ENCODE measurements at places on chromosomes 16 and 17. TPM values are rescaled to one million over a fixed set of nuclear protein-coding genes. Genes with fewer than 3 reads are reported as not detected.

CCL2 gene
- polyA plus RNA-seq: 14.2 TPM

CPNE7 gene
- 11.5 TPM for polyA plus RNA-seq

OTOA gene
- polyA plus RNA-seq: 0.15 TPM

CBX8 gene
- 18.9 TPM for polyA plus RNA-seq

CRHR1 gene
- 0.17 TPM for polyA plus RNA-seq

UTS2R gene
- 0.26 TPM for polyA plus RNA-seq

CALB2 gene
- polyA plus RNA-seq: 0.64 TPM

DLG4 gene
- 25.8 TPM for polyA plus RNA-seq

TBC1D3 gene
- not detected for polyA plus RNA-seq

GRCh38 chr17:68684949-68685357, 83.8 kb upstream of the FAM20A start:
- no peak for DNase-seq

- no peak for DNase-seq
Measured at GRCh38 chr17:76783146-76783545, 45.2 kb downstream of the MFSD11 start.

DNA sequence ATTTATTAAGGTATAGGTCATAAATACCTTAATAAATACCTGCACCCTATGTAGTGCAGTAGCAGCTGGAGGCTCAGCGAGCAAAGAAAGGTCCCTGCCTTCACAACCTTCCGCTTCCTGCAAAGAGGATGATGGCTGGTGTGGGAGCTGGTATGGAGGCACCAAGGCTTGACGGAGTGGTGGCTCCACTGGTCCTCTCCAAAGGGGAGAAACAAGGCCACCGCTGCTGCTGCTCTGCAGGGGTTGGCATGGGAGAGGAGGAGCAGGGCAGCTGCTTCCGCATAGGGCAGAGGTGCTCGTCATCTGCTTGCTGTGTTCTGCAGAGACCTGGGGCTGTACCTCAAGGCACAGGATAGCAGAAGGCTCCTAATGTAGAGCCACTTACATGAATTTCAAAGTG, 52.8 kb downstream of the NDEL1 start:
- no peak for DNase-seq

GRCh38 chr17:4236456-4236855, 27.3 kb downstream of the ANKFY1 start:
- no peak for DNase-seq

- DNase-seq: no peak
Measured at GRCh38 chr17:62666061-62666800, 38.8 kb downstream of the MRC2 start.

DNA sequence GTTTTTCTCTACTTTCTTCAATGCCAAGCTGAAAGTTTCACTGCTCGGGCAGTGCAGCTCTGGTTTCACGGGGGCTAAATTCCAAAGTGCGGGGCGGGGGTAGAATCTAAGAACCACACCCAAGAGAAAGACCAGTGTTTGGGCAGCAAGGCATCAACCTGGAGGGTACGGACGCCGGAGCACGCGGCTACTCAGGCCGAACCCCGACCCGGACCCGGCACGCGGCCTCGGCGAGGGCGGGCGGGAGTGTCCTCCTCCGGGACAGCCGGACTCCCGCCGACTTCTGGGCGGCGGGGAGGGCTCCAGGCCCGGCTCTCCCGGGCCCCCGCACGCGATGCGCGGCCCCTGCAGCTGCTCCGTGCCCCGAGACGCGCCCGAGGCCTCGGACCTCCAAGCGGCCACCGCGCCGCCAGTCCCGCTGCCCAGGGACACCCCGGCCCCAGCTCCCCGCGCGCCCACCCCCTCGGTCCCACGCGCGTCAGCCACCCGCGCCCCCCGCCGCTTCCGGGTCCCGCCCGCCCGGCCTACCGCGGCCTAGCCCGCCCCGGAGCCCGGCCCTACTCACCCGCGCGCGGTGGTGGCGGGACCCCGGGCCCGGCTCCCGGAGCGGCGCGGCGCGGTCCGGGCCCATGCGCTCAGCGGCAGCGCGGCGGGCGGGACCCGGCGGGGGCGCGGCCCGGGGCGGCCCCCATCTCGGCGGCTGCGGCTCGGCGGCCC, 561 bp downstream of the AXIN1 start:
- no peak for DNase-seq

DNA sequence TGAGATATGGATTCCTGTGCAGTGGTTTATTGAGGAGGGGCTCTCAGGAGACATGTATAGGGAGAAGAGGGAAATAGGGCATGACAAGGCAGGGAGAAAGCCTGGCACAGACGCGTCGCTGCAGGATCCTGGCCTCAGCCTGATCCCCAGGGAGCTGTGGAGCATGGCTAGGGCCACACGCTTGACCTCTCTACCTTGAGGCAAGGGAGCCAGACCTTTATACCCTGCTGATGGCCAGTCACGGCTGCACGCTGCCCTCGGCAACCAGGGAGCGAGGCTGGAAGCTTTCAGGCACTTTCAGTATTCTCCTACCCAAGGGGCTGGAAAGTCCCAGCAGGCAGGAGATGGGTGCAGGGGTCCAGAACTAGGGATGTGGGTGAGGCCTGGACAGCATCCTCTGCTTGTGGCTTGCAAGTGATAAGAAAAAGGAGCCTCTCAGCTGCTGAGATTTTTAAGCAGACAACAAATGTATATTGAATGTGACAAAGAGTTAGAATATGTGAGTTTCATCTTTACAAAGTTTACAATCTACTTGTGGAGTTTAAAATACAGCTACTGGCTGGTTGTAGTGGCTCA, 10.0 kb upstream of the KLHL36 start:
- DNase-seq: no peak

DNA sequence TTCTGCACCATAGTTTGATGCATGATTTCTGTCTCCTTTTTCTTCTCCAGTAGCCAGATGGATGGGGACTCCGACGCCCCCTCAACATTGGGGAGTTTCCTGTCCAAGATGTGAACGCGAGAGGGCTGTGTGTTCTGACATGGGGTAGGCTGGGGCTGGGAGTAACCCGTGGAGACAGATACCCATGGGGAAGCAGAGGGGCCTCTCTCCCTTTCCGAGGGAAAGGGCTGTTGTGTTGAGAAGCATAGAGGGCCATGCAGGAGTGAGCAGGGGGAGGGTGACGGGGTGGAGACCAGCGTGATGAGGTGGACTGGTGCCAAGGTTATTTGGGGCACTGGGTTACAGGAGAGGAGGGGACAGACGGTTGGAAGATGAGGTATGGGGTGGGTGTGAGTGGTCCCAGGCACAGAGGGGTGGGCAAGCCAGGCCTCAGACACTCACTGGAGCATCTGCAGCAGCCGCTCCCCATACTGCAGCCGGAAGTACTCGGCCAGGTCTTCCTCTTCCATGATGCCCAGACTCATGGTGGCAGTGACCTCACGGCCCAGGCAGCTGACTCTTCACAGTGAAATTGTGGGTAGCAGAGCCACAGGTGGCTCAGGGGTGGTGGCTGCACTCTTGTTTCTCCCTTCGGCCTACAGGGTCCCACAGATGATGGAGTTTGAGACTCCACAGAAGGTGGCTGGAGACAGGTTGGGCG, 400 bp downstream of the CCDC42 start:
- DNase-seq: no peak

GRCh38 chr16:85081038-85081437, 31.2 kb downstream of the CIBAR2 start:
- DNase-seq: no peak

DNA sequence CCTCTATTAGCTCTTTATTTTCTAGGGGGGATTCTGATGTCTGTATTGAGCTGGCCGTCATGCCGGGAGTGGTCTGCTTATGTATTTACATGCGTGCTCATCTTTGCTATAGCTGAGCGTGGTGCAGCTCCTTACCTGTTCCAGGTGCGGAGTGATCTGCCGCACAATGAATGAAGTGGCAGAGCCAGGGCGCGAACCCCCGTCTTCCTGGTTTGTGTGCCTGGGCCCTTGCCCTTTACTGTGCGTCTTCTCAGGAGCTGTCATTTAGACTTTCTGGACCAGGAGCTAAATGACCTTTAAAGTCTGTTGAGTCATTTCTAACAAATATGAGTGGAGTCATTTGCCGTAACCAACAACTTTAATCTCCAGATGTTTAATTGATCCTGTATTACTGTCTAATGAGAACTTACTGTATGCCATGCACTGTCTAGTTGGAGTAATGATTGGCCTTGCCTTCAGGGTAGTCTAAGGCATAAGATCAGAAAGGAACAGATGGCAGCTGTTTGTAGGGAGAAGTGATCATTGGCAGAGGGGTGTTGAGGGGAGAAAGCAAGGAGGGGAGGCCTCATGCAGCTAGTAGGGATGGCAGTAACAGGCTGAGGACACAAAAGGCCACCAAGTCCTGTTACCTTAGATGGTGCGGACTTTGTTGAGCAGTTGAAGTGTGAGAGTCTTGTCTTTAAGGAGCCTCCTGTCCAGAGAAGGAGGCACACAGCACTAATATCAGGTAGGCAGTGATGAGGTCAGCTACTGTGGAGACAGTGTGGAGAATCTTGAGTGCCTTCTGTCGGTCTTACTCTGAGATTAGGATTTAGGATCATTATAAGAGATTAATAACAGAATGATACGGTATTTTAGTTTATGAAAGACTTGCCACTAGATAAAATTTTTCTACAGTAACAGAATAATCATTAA, 53.9 kb downstream of the USP10 start:
- no peak for DNase-seq

DNA sequence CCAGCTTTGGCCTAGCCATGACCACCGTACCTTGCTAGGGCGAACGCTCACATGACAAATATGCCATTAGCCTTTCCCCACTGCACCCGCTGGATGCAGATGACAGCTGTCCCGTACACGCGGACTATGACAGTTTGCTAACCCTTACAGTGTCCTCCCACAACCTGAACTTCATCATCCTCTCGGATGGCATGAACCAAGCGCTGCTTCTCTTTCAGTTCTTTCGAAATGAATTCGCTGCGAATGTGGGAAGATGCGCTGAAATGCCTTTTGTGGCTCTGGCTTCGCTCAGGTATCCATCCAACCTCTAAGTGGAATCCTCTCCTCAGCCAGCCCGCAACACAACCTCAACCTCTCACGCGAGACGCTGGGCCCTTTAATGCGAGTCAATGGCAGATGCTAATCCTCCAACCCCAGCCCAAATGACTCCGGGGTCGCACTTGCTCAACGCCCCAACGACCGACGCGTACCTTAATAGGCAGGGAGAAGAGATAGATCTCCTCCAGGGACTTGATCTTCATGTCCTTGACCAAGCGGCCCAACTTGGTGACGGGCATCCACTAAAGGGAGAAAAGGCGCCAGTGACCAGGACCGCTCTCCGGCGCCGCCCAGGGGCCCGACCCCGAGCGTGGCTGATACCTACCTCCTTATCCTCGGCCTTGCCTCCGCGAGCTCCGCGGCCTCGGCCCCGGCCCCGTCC, 670 bp downstream of the RPS2 start:
- no peak for DNase-seq

GRCh38 chr16:82855471-82855870, 228.7 kb downstream of the CDH13 start:
- DNase-seq: no peak

GRCh38 chr17:57928928-57929327, 26.3 kb downstream of the CUEDC1 start:
- no peak for DNase-seq

- no peak for DNase-seq
Measured at GRCh38 chr17:9956474-9957131, 51.5 kb upstream of the RCVRN start.

GRCh38 chr16:58492066-58492465, 7.9 kb upstream of the NDRG4 start:
- no peak for DNase-seq

DNA sequence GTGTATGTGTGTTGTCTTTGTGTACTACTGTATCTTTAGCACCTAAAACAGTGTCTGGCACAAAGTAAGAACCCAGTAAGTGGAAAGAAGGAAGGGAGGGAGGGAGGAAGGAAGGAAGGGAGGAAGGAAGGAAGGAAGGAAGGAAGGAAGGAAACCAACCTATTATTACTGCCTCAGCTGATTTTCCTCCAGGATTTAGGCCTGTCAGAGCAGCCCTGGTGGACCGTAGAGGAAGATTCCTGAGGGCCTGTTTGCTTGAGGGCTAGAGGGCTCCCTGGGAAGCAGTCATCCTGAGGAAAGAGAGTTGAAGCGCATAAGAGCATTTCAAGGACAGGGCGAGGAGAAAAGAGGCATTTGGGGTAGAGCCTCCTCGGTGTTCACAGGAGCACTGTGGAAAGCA, 61.5 kb downstream of the WSB1 start:
- no peak for DNase-seq

DNA sequence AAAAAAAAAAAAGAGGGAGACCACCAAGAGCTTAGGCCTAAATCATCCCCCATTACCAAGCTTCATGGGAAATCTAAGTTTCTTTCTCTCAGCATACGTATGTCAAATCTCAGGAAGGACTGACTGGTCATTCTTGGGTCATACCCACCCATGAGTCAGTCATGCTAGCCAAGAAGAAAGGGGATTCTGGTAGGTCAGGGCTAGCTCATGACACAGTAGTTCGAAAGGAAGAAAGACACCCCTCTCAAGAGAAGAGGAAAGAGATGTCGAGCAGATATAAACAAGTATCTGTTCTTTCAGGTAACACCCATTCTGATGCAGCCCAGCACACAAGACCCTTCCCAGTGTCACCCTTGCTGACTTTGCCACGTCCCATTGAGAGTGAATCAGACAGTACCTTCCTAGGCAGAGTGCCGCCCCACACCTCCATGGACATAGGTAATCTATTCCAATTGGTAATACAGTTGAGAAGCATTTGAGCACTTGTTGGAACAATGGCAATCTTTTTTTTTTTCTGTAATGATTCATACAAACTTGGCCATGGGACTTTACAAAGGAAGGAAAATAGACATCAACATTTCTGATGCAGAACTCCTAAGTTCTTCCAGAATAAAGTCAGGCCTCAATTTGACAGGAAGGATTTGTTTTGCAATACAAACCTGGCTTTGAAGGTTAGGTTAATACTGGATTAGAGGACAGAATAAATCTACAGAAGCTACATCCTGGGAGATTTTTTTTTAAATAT, 38.2 kb downstream of the COPRS start:
- no peak for DNase-seq

- no peak for DNase-seq
Measured at GRCh38 chr17:81020767-81021497, 14.0 kb upstream of the BAIAP2 start.

GRCh38 chr16:51430716-51431369, 279.8 kb upstream of the SALL1 start:
- DNase-seq: no peak

Measured in left renal pelvis (tissue), 4 donors.